CD4-positive, alpha-beta T cell treated with Interleukin-12 subunit alpha and Interleukin-12 subunit beta, for 1 hour (primary cell): ENCODE measurements at places on chromosomes 7 and 10.

DNA sequence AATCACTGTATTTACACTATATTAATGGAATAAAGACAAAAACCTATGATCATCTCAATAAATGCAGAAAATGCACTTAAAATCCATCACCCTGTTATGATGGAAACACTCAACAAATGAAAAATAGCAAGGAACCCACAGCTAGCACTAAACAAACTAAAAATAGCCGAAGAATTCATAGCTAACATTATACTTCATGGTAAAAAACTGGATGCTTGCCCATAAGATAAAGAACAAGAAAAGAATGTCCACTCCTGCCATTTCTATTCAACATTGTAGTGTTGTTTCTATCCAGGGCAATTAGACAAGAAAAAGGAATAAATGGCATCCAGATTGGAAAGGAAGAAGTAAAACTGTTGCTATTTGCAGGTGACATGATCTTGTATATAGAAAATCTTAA lies 142.1 kb downstream of the STK31 start:
- DNase-seq: no peak

DNA sequence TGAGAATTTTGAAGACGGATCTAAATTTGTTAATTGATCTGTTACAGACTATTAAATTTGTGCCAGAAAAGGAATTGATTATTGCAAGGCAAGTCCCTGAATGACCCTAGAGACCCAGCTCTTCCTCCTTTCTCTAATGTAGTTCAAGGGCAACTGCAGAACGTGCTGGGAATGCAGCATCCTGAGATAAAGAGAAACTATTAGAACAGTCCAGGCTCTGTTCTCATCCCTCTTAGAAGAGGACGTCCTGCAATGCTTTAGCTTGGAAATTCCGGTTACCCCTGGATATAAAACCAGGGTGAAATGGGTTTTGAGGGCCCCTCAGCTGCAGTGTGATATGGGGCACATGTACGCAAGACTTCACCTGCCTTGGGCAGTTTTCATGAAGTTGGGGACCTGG lies 67.3 kb downstream of the PTN start:
- DNase-seq: no peak

DNA sequence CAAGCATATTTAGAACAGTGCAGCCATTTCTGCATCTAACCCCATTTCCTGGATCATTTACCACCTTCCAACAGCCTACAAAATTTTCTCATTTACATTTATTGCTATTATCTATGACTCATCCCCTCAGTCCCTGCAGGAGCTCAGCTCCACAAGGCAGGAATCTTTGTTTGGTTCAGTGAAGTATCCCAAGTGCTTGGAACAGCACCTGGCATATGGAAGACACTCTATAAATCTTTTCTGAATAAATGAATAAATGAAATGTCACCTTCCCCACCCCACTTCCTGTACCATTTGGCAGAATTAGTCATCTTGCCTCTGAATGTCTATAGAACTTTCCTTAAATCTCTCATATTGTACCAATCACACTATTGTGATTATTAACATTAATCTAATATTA lies 110.7 kb downstream of the HIP1 start:
- no peak for DNase-seq

GRCh38 chr7:140841166-140841715 lies 83.5 kb downstream of the BRAF start:
- no peak for DNase-seq

DNA sequence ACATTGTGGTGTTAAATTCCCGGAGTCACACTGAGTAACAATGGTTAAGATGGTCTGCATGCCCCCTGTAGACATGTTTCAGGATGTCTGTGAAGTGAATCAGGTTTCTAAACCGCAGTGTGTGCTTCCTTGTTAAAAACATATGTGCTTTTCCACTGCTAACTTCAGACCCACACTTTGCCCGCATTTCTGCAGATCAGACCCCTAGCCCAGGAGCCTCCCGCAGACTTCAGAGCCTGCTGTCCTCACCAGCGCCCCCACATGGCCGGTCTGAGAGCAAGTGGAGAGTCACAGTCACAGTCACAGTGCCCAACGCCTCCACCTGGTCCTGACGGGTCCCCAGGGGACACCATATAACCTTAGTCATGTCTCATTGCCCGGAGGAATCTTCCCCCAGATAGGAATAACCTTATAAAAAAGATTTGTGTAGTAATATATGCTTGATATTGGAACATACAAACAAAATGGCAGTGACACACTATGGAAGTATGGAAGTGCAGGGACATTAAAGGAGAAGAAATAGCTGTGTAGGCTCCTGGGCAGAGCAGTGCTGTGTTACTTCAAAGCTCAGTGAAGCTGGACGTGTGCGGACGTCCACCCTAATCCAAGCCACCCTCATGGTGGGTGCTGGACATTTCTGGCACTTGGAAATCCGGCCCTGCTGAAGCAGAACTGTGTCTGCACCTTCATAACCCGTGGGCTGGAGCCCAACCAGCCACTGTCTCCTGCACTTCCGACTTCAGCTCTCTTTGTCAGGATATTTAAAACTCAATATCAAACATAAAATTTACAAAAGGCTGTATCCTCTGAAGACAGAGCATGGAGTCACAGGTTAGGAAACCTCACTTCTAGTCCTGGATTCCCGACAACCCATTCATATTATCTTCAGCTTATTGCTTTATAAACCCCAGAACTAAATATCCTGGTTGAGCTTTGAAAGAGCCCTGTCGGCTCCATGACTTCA lies 29.0 kb downstream of the GSTO2 start:
- no peak for DNase-seq

DNA sequence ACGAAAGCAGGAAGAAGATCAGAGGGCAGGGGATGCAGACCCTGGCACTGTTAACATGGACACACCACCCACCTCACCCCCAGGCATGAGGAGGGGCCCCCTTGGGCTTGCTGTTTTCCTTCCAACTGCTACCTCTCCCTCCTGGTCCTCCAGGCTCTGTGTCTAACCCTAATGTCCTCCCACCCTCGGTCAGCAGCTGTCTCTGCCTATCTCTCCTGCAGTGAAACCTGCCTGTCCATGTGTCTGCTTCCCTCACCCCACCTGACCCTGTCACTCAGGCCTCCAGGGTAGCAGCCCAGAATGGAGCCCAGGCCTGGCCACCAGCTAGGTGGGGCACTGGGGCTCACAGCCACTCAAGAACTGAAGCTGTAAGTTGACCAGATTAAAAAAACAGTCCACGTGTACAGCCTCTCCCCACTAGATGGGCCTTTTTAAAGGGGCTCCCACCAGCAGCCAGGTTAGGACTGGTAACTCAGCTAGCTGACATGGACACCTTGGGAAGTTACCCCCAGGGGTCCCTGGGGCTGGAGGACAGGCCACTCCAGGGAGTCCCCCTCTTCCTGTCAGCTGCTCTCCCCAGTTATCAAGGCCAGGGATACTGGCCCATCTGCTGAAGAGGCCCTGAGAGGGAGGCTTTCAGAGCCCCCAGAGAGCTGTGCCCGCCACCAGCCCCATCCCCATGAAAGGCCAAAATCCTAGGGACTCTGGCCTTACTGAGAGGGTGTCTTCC lies 1.5 kb downstream of the SMARCD3 start:
- no peak for DNase-seq

GRCh38 chr10:73941300-73941699 lies 30.4 kb downstream of the PLAU start:
- DNase-seq: no peak

- DNase-seq: no peak
Measured at GRCh38 chr7:51308265-51308664, 8.3 kb downstream of the COBL start.

DNA sequence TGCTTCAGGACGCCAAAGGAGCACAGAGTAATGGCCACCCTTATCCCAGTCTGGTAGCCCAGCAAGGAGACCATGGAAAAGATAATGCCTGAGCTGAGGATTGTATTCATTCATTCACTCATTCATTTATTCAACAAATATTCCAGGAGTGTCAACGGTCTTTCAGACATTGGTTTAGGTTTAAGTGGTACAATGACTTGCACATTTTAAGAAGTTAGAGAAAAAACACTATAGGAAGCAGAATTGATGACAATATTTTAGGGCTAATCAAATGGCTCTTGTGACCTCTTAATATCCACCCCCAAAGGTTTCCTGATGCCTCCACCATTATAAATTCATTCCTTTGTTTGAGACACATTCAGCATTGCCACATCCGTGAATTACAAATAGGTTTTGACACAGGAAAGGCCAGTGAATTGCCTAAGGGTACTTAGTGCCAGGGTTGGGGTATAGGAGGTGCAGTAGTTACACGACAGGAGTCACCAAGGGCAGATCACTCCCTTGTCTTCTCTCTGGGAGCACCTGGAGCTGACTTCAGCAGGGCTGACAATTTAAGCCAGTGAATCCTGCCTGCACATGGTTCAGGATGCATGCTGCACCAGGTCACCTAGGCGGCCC lies 269.5 kb downstream of the CREB5 start:
- DNase-seq: no peak

DNA sequence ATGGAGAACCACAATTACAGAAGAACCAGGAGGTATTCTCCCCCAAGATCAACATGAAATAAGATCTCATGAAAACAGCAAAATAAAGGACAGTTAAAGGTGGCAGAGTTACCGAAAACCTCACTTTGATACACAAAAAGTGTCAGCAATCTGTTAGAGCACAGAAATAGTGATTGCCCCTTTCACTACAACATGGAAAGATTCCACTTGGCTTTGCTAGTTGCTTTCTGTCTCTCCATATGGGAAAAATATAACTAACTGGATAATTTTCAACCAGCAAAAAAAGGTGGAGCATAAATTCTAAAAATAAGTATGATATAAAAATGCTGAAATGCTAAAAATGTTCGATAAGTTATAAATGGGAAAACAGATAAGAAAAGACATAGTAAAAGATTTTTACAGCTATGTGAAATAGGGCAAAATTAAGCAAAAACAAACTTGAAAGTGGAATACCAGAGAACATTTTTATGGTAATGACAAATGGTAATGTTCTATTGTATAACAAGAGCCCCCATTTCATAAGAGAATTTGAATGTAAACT lies 90.2 kb downstream of the GPR85 start:
- DNase-seq: no peak
